ENCODE measurements at places on chromosomes 4 and X.

- DNase-seq: no peak
Measured at GRCh38 chr4:111633663-111634266, 511.5 kb upstream of the FAM241A start.

DNA sequence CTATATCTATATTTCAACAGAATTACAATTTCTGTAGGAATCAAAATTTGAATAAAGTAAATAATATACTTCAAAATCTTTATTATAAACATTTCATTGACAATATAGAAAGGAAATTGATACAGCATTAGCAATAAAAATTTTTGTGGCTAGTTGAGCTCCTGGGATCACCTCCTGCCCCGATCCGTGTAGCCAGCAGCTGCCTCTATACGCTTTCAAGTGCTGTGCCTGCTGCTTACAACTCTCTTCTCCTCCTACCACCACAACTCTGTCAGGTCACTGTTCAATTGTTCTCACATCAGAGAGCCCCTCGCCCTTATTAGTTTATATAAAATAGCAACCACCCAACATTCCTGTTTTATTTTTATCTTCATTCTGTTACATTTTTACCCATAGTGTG is 27.6 kb downstream of the INPP4B start:
- DNase-seq: no peak

GRCh38 chrX:24023972-24024669 is 2.9 kb downstream of the KLHL15 start:
- no peak for DNase-seq

DNA sequence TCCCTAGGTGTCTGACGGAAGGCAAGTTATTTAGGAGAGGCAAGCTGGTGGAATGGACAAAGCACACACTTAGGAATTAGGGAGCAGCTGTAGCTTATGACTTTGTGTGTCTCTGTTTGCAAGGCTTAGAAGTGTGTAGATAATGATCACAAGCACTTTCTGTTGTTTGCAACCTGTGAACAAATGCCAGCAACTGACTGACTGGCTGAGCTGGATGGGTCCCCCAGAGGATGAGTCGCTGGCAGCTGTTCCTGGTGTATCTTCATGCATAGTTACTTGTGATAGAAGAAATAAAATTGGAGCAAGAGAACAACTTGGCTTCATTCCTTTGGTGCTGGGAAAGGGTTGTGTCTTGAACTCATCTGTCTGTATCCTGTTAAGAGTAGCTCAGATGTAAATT is 64.2 kb upstream of the BEND4 start:
- DNase-seq: no peak

GRCh38 chr4:99062120-99062519 is 26.5 kb downstream of the ADH5 start:
- DNase-seq: no peak
